ENCODE measurements at places on chromosomes 11 and 22.

DNA sequence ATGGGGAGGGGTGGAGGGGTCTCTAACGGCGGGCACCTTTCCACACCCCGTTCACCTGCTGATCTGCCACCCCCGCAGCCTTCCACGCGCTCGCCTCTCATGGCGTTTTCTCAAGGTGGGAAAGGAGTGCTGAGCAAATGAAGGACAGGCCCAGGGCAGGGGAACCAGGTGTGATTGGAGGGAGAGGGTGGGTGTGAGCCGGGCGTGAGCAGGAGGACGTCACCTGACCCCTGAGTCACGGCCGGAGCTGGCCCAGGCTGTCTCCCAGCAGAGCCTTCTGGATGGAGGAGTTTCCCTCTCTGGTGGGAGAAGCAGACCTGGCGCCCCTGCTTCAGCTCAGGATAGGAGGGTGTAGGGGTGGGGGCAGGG lies 14.0 kb upstream of the ARHGAP8 start:
- no peak for DNase-seq

- DNase-seq: no peak
Measured at GRCh38 chr22:46946383-46946962, 184.0 kb downstream of the TBC1D22A start.

- DNase-seq: no peak
Measured at GRCh38 chr11:3859373-3859881, 4.0 kb downstream of the STIM1 start.

- DNase-seq: no peak
Measured at GRCh38 chr11:1943576-1943975, 3.6 kb upstream of the MRPL23 start.

- DNase-seq: no peak
Measured at GRCh38 chr11:3171931-3172560, 6.9 kb upstream of the OSBPL5 start.
